ENCODE measurements at places on chromosomes 1 and 21.

DNA sequence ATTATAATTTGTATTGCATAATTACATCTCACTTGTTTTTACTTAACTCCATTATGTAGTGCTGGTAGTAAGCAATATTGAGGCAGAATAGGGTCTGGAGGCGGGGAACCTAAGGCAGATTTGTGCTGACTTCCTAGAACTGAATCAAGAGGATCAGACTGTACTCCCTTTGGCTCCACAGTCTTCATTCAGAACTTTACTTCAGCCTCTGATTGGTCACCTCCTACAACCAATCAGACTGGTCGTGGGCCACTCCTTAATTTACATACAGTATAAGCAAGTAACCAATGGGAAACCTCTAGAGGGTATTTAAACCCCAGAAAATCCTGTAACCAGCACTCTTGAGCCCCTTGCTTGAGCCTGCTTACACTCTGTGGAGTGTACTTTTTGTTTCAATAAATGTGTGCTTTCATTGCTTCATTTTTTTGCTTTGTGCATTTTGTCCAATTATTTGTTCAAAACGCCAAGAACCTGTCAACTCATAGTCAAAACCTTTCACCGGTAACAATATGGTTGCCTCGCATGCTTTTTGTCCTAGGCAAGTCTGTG is 31.6 kb downstream of the ZBTB8OS start:
- DNase-seq = no peak

GRCh38 chr1:105632342-105633196 is 1423.9 kb upstream of the PRMT6 start:
- DNase-seq = no peak

DNA sequence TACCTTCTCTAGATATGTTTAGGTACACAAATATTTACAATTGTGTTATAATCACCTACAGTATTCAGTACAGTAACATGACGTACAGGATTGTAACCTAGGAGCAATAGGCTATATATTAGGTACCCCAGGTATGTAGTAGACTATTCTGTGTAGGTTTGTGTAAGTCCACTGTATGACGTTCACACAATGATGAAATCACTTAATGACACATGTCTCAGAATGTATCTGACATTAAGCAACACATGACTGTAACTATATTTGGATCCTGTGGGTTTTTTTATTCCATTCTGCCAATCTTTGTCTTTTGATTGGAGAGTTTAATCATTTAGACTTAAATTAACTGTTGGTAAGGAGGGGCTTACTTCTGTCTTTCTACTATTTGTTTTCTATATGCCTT is 52.1 kb downstream of the STYXL2 start:
- no peak for DNase-seq

- DNase-seq = no peak
These were observed 45.5 kb upstream of the SPOCD1 start for GRCh38 chr1:31861346-31861745.

- no peak for DNase-seq
These were observed 69.8 kb upstream of the PGBD5 start for GRCh38 chr1:230495891-230496385.

- DNase-seq = no peak
These were observed 120.9 kb downstream of the PPIAL4G start for GRCh38 chr1:148362216-148362611.

- no peak for DNase-seq
These were observed 324.4 kb downstream of the ADGRL2 start for GRCh38 chr1:82125119-82125518.

GRCh38 chr1:75797273-75797588 is 549 bp downstream of the MSH4 start:
- no peak for DNase-seq
